Esophagus squamous epithelium (tissue), 5 donors: ENCODE measurements at places on chromosomes 2 and 18. TPM values are rescaled to one million over a fixed set of nuclear protein-coding genes. Genes with fewer than 3 reads are reported as not detected.

DNA sequence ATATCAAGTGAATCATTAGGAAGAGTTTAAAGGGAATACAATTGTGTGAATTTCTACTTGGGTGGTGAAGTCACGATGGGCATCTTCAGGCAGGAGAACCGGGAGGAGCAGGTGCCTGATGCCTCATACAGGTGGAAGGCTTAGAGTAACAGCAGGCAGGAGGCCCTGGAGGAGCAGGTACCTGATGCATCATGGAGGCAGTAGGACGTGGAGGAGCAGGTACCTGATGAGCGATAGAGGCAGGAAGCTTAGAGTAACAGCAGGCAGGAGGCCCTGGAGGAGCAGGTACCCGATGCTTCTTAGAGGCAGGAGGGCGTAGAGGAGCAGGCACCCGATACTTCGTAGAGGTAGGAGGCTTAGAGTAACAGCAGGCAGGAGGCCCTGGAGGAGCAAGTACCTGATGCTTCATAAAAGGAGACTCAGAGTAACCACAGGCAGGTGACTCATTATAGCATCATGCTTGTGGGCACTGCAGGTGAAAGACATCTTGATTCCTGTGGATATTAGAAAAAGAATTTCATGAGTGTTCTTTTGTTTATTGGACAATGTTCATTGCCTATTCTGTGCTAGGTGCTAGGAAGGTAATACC lies 133.9 kb downstream of the ATP9B start:
- DNase-seq, result no peak

The REG1A gene
- not detected for total RNA-seq

DNA sequence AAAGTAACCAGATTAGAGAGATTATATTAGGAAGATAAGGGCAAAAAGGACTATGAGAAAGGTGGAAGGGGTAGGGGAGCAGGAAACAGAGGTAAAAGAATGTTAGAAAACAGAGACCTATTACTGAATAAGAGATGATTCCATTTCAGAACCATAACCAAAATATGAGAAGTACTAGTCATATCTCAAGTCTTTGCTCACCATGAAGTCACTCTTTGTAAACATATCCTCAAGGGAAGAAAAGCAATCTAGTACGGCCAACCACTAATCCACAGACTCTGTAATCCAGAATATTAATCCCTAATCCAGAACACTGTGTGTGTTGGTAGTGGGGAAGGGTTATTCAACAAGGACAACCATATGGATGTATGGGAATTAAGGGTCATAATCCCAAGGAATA lies 92.0 kb downstream of the CDCA7 start:
- no peak for DNase-seq

The OR6B2 gene
- not detected for total RNA-seq
